Esophagus squamous epithelium (tissue), 5 donors: ENCODE measurements at places on chromosomes 3 and 15. TPM values are rescaled to one million over a fixed set of nuclear protein-coding genes. Genes with fewer than 3 reads are reported as not detected.

- no peak for DNase-seq
- H3K4me3 ChIP-seq = no peak overlapping the region
- H3K27me3 ChIP-seq = no peaks in the 10 kb centered on the region
- H3K4me1 ChIP-seq = peaks cover 32% of the 10 kb centered on the region
- peak overlapping the region; percentile 89 for H3K27ac ChIP-seq
Measured at GRCh38 chr3:4742359-4742758, 236.9 kb upstream of the BHLHE40 start.

DNA sequence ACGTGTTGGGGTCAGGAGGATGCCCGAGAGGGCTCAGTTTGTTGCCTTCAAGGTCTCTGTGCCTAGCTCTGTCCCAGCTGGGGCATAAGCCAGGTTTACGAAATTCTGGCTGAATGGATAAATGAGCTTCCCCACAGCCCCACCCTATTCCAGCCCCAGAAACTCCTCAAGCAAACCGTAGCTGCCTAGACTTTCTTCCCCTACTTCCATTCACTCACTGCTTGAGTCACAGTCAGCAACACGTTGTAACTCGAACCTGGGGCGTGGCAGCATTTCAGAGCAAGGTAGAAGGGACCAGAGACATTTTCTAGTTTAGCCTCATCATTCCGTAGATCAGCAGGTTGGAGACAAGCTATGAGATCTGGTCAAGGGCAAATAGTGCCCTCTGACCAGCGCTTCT is 24.2 kb downstream of the NMNAT3 start:
- no peaks in the 10 kb centered on the region for H3K36me3 ChIP-seq
- H3K4me3 ChIP-seq = peak overlapping the region; percentile 9
- no peaks in the 10 kb centered on the region for H3K27me3 ChIP-seq
- no peak for DNase-seq
- peak overlapping the region; percentile 45 for H3K27ac ChIP-seq

DNA sequence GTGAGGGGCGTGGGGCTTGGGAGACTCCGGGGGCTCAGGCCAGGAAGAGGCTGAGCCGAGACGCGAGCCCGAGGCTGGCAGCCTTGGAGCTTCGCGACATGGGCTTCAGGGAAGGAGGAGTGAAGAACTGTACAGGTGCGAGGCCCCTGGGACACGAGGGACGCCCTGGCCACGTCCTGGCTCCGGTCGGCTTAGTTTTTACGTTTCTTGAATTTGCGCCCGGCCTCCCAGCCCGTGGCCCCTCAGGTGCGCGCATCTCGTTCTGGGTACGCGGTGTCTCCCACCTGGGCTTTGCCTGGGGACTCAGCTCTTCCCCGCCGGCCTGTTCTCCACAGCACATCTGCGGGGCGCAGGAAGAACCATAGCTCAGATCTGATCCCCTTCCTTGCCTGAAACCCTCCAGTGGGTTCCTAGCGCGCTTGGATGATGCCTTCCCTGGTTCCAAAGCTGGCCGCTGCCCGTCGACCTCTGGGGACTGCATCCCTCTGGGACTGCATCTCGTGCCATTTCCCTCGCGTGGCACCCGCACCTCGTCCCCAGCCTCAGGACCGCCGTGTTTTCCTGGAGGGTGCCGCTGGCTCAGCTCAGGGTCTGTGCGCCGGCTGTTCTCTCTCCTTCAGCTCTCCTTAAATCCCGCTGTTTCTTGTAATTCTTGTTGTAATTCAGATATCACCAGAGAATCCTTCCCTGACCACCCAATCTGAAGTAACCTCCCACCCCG is 614 bp downstream of the CHCHD6 start:
- H3K27me3 ChIP-seq = no peaks in the 10 kb centered on the region
- H3K36me3 ChIP-seq = no peaks in the 10 kb centered on the region

GRCh38 chr15:42153874-42154211 is 2.6 kb downstream of the PLA2G4F start:
- no peaks in the 10 kb centered on the region for H3K27me3 ChIP-seq
- H3K27ac ChIP-seq = no peak overlapping the region
- no peak overlapping the region for H3K4me3 ChIP-seq
- no peaks in the 10 kb centered on the region for H3K36me3 ChIP-seq

- no peak for DNase-seq
- H3K4me3 ChIP-seq = no peak overlapping the region
- peak overlapping the region; percentile 73 for H3K27ac ChIP-seq
- H3K27me3 ChIP-seq = no peaks in the 10 kb centered on the region
- peaks cover 15% of the 10 kb centered on the region for H3K4me1 ChIP-seq
- no peaks in the 10 kb centered on the region for H3K36me3 ChIP-seq
Measured at GRCh38 chr15:70799667-70800450, 36.5 kb upstream of the UACA start.

Gene CATSPER2
- not detected for total RNA-seq

GRCh38 chr15:89090791-89091626 is 2.8 kb downstream of the ABHD2 start:
- no peaks in the 10 kb centered on the region for H3K36me3 ChIP-seq
- DNase-seq = no peak
- H3K4me3 ChIP-seq = no peak overlapping the region
- peak overlapping the region; percentile 95 for H3K27ac ChIP-seq

Gene RYR3
- 0.15 TPM for total RNA-seq

DNA sequence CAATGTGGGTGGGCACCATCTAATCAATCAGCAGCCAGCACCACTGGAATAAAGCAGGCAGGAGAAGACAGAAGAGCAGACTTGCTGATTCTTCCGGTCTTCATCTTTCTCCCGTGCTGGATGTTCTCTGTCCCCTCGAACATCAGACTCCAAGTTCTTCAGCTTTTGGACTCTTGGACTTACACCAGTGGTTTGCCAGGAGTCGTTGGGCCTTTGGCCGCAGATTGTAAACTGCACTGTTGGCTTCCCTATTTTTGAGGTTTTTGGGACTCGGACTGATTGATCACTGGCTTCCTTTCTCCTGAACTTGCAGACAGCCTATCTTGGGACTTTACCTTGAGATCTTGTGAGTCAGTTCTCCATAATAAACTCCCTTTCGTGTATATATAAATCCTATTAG is 292.8 kb downstream of the BCHE start:
- DNase-seq = no peak
- H3K4me1 ChIP-seq = no peaks in the 10 kb centered on the region
- no peaks in the 10 kb centered on the region for H3K27me3 ChIP-seq
- H3K4me3 ChIP-seq = no peak overlapping the region
- no peaks in the 10 kb centered on the region for H3K36me3 ChIP-seq

DNA sequence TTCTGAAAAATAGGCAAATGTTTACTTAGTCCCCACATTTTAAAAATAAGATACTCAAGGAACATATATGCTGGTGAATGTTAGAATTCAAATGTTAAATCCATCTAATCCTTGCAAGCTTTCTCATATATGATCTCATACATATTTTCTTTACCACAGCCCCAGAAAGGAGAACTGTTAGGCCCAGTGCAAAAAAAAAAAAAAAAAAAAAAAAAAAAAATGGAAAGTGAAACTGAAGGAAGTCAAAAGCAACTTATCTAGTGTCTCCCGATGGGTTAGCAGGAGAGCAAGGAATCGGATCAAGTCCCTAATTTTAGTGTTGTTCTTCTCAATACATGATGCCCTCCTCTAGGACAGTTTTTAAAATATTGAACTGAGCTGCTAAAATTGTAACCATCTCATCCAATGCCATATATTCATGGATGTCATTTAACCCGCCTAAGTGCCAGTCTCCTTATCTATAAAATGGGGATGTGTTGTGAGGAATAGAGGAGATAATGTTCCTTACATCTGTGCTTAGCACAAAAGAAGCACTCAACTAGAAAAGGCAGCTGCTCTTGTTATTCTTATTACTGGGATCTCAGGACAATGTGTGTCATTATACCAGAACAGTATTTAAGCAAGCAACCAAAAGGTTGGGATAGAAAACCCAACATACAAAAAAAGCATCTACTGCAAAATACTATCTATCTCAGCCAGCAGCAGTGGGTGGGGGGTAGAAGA is 279.7 kb downstream of the MAGI1 start:
- H3K27ac ChIP-seq = no peak overlapping the region
- H3K36me3 ChIP-seq = no peaks in the 10 kb centered on the region
- DNase-seq = no peak
- H3K4me3 ChIP-seq = no peak overlapping the region
- no peaks in the 10 kb centered on the region for H3K27me3 ChIP-seq

- no peaks in the 10 kb centered on the region for H3K4me1 ChIP-seq
- no peaks in the 10 kb centered on the region for H3K27me3 ChIP-seq
- H3K27ac ChIP-seq = no peak overlapping the region
- no peak for DNase-seq
- no peaks in the 10 kb centered on the region for H3K36me3 ChIP-seq
Measured at GRCh38 chr3:139204728-139205127, 139.1 kb upstream of the MRPS22 start.

Gene LEKR1
- total RNA-seq = not detected

- H3K36me3 ChIP-seq = no peaks in the 10 kb centered on the region
- no peak overlapping the region for H3K27ac ChIP-seq
- no peak overlapping the region for H3K4me3 ChIP-seq
Measured at GRCh38 chr3:114092151-114093015, 35.8 kb downstream of the QTRT2 start.

DNA sequence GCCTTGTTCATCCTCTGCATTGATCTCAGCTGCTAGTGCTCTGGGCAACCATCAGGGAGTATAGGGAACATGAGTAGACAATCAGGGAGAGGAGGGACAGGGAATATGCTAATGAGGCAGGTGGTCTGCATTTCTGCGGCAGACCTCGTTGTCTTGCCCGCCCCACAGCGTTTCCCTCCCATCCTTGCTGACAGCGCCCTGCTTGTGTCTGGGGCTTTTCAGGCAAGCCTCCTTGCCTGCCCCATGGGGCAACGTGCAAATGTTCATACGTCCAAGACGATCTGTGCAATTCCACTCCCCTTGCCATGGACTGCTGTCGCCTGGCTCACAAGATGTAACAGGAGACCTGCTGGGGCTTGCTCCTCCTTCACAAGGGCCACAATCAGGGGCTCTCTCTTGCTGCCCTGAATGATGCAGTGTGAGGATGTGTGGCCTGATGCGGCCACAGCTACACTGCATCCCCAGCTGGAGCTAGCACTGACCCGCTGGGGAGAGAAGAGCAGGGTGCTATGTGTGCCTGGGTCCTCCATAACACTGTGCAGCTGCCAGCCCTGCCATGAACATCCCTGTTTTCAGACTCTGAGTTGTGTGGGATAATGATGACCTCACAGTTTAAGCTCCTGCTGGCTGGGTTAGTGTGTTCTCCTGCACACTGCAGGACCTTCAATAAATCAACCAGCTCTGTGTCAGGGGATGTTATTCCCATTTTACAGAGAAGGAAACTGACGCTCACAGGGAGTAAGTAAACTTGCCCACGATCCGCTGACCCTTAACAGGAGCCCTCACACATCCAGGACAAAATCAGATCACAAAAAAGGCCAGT is 211.3 kb downstream of the KLF13 start:
- no peaks in the 10 kb centered on the region for H3K27me3 ChIP-seq
- DNase-seq = no peak
- no peak overlapping the region for H3K27ac ChIP-seq
- H3K4me1 ChIP-seq = no peaks in the 10 kb centered on the region
- no peak overlapping the region for H3K4me3 ChIP-seq

DNA sequence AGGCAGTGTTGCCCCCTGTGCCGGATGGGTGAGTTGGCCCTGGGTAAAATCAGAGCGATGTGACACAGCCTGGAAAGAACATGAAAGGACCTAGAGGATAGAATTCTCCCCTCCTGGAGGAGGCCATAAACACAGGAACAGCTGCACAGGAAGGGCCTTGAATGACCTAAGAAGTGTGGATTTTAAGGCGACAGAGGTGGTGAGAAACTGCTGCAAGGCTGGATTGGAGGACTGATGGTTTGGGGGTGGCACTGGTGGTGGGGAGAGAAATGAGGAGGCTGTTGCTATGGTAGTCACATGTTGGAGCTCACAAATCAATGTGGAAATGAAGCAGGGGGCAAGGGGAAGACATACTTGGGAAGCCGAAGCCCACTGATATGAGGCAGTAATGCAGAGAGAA is 13.8 kb downstream of the XIRP1 start:
- no peaks in the 10 kb centered on the region for H3K36me3 ChIP-seq
- DNase-seq = no peak
- H3K4me1 ChIP-seq = peaks cover 69% of the 10 kb centered on the region
- peak overlapping the region; percentile 90 for H3K27ac ChIP-seq
- H3K4me3 ChIP-seq = peak overlapping the region; percentile 51
- no peaks in the 10 kb centered on the region for H3K27me3 ChIP-seq

GRCh38 chr15:43402255-43402654 is 31.4 kb downstream of the TUBGCP4 start:
- no peak overlapping the region for H3K27ac ChIP-seq
- no peak for DNase-seq
- no peaks in the 10 kb centered on the region for H3K27me3 ChIP-seq
- H3K4me3 ChIP-seq = no peak overlapping the region

Gene SLC24A5
- not detected for total RNA-seq

DNA sequence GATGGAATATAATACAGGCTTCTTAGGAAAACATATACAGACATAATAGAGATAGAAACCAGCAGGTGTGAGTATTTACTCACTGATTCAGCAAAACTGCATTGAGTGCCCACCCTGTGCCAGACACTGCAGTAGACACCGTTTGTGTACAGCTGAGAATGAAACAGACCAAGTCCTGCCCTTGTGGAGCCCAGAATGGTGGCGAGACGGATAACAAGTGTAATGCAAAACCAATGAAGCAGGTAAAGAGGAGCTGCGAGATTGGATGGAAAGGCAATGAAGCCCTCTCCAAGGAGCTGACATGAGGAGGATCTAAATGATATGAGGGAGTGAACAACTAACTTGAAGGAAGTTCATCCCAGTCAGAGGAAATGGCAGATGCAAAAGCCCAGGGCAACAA is 256.4 kb downstream of the MEX3B start:
- DNase-seq = no peak
- no peak overlapping the region for H3K4me3 ChIP-seq
- peaks cover 14% of the 10 kb centered on the region for H3K27me3 ChIP-seq

Gene CCDC54
- total RNA-seq = not detected

DNA sequence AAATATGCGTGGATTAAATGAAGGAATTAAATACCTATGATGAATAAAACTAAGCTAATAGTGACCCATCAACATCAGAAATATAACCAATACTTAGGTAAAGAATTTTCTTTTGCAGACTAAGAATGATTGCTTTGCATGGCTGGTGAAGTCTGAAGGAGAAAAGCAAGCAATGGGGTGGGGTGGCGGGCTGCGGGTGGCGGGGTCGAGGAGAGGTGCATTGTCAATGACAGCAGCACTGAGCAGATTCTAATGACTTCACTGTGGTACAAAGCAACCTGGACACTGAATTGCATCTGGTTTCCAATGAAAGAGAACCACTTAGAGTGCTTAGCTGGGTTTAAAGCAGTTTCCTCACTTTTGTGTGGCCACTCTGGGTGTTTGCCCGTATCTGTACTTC is 171.5 kb upstream of the IL12A start:
- no peak overlapping the region for H3K4me3 ChIP-seq
- H3K36me3 ChIP-seq = no peaks in the 10 kb centered on the region
- peaks cover 16% of the 10 kb centered on the region for H3K4me1 ChIP-seq
- no peak overlapping the region for H3K27ac ChIP-seq

GRCh38 chr3:71406972-71407810 is 176.3 kb downstream of the FOXP1 start:
- DNase-seq = no peak
- no peaks in the 10 kb centered on the region for H3K4me1 ChIP-seq
- H3K27me3 ChIP-seq = no peaks in the 10 kb centered on the region
- no peak overlapping the region for H3K27ac ChIP-seq
- H3K36me3 ChIP-seq = no peaks in the 10 kb centered on the region
- no peak overlapping the region for H3K4me3 ChIP-seq

Gene GPR156
- 0.19 TPM for total RNA-seq

- H3K27ac ChIP-seq = no peak overlapping the region
- H3K4me1 ChIP-seq = no peaks in the 10 kb centered on the region
- no peaks in the 10 kb centered on the region for H3K27me3 ChIP-seq
- no peak for DNase-seq
Measured at GRCh38 chr3:101995371-101996046, 146.2 kb downstream of the NFKBIZ start.

Gene OR5K2
- total RNA-seq = not detected

GRCh38 chr3:78887547-78888011 is 880.2 kb downstream of the ROBO1 start:
- H3K4me1 ChIP-seq = no peaks in the 10 kb centered on the region
- DNase-seq = no peak
- no peaks in the 10 kb centered on the region for H3K27me3 ChIP-seq
- H3K4me3 ChIP-seq = no peak overlapping the region
- H3K27ac ChIP-seq = peak overlapping the region; percentile 11
